ENCODE measurements at places on chromosomes 11 and 22.

GRCh38 chr11:134658481-134659225, 246.6 kb upstream of the B3GAT1 start:
- no peak for DNase-seq

DNA sequence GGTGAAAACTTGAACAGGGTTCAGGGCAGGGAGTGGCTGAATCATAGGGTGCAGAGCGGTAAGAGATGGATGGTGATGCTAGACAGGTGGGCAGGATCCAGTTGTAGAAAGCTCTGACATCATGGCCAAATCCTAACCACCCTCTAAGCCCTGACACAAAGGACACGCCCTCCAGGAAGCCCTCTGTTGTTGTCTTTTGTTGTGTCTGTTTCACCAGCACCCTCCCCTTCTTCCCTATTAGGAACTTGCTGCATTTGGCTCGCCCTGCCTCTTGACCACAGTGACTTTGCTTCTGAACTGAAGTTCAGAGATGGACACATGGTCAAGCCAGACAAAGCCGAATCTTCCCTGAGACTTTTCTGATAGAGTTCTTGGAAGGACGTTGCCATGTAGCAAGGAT, 14.2 kb upstream of the APOL6 start:
- no peak for DNase-seq

DNA sequence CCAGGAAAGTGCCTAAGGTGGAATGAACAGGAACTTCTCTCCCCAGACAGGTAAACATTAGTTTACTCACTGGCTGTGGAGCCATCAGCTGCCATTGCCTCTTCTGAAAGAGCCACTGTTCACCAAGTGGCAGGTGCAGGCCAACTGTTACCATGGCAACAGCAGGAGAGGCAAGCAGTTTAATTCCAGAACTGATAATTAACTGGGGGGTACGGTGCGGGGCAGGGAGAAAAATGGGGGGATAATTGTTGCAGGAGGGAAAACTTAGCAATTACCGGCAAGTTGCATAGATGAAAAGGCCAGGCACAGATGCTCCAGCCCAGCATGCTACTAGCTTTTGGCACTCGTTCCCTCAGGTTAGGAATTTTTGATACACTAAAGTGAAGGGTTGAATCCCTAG, 85.1 kb downstream of the TRIM44 start:
- DNase-seq: no peak

GRCh38 chr11:105790840-105791239, 181.0 kb downstream of the GRIA4 start:
- DNase-seq: no peak

Measured in activated CD8-positive, alpha-beta memory T cell treated with anti-CD3 and anti-CD28 coated beads, Interleukin-2, amount 10 ng/mL, durations not matched to agents 7 days and 5 days (primary cell).